ENCODE measurements at places on chromosomes 1 and 21. TPM values are rescaled to one million over a fixed set of nuclear protein-coding genes. Genes with fewer than 3 reads are reported as not detected.

Gene SYT14
- total RNA-seq: 0.29 TPM

Gene KIAA1614
- 12.7 TPM for total RNA-seq

Gene ANGPTL3
- total RNA-seq: under 0.01 TPM

DNA sequence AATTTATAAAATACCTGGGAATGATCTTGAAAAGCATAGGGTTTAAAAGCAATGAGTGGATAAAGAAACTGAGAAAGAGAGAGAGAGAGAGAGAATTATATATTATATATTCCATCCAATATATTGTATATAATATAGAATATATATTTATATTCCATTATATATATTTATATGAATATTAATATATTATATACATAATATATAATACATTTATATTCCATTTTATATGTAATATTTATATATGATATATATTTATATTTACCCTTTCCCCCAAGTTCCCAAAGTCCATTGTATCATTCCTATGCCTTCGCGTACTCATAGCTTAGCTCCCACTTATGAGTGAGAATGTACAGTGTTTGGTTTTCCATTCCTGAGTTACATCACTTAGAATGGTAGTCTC, 69.9 kb upstream of the SLC35F3 start:
- DNase-seq: no peak

- DNase-seq: no peak
Measured at GRCh38 chr1:232818040-232818439, 12.8 kb downstream of the MAP10 start.

DNA sequence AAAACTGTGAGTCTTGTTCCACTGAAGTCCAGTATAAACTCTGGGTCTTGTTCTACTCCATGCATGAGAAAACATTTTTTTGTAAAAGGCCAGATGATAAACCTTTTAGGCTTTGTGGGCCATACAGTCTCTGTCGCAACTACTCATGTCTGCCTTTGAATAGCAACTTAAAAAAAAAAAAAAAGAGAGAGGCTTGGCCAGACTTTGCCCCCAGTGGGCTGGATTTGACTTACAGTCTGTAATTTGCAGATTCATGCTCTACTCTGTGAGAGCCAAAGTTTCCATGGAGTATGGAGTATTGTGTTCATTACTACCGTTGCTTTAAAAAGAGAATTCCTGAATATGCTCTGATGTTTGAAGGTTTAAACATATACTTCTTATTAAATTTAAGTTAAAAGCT, 654.9 kb upstream of the PKN2 start:
- peak; percentile 29 for DNase-seq

DNA sequence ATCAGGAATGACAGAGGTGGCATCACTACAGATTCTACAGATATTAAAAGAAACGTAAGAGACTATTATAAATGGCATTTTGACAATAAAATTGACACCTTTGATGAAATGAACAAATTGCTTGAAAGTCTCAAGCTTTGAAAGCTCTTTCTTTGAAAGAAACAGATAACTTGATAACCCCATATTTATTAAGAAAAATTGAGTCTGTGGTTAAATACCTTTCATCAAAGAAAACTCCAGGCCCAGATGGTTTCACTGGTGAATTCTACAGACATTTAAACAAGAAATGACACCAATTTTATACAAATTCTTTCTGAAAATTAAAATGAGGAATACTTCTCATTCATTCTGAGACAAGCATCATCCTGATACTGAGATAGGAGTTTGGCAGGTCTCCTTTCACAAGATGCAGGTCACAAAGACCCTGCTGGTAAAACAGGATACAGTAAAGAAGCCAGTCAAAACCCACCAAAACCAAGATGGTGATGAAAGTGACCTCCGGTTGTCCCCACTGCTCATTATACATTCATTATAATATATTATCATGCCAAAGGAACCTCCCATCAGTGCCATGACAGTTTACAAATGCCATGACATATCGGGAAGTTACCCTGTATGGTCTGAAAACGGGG, 210.9 kb downstream of the AKT3 start:
- DNase-seq: no peak

- DNase-seq: peak; percentile 31
Measured at GRCh38 chr1:33089457-33089856, 8.5 kb downstream of the AZIN2 start.

DNA sequence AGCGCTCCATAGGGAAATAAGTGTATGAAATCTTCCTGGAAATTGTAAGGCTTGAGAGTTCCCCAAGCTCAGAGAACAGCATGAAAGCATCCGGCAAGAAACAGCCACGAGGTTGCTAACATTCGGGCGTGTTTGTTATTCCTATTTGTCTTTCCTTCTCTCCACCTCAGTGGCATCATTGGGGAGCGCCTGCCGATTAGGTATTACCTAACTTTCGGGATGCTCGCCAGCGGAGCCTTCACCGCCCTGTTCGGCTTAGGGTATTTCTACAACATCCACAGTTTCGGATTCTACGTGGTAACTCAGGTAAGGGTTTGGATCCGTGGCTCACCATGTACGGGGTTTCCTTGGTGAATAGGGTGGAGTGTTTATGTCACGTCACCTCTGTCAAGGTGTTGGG, 25.7 kb downstream of the SLC37A1 start:
- no peak for DNase-seq

- no peak for DNase-seq
Measured at GRCh38 chr1:223329664-223330415, 34.1 kb downstream of the SUSD4 start.

GRCh38 chr1:63276624-63277023, 45.7 kb upstream of the FOXD3 start:
- no peak for DNase-seq

DNA sequence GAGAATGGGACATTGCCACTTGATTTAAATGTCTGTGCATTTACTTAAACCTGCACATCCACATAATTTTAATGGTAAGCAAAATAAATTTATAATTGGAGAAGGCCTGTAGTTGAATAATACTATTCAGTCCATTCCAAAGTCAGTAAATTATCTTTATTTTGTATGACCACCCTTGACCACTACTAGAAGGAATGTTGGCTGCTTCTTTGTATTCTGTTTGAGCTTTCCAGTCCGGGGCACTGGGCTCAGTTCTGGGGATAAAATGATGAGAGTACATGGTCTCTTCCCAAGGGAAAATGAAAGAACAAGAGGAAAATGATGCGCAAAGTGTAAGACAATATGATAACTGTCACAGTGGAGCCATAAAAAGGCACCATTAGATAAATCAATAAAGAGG, 98.9 kb downstream of the CRB1 start:
- no peak for DNase-seq

DNA sequence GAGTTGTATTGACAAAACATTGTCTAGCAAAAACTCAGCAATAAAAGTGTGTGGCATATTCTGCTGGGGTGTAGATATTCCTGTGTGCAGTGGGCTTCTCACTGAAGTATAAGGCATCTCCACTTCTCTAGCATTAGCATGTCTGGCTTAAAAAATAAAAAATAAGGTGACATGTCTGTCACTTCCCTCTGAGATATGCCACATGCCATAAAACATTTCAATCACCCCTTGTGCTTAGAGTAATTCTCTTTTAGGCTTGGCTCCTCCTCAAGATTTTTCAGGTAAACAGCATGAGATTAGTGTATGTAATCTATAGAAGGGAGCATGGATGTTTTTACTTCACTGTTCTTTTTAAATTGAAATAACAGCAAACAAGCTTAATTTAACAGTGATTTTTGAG, 194.4 kb upstream of the SNX7 start:
- peak; percentile 3 for DNase-seq

- DNase-seq: peak; percentile 88
Measured at GRCh38 chr1:8349961-8350360, 32.0 kb downstream of the SLC45A1 start.

Measured in osteoblast (primary cell).